Kasumi-1 (cell line): ENCODE measurements at places on chromosomes 3 and 15.

DNA sequence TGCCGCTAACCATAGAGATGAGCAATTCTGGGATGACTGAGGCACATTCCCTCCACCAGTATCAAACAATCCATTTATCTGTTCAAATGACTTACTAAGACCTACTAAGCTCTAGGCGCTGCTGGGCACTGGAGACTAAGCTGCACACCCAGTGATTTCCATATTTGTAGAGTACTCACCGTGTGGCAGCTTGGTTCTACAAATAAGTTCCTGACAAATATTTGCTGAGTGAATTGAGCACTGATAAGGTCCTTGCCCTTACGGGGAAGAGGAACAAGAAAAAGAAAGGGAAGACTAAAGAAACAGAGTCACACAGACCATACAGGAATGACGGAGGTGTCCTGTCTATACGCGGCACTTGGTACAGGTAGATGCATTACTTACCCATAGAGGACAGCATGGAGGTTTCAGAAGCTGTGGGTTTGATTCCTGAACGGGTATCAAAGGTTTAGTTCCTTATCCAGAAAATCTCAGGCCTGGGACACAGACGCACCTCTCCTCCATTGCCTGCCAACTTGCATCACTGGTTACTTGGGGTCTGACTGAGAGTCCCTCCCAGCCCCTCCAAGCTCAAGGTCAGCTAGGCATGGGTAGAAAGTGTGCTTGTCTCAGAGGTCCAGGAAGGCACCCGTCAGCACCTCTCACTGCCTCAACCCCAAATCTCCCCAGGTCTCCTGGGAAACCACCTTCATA is 298.6 kb upstream of the LYSMD4 start:
- DNase-seq = no peak

DNA sequence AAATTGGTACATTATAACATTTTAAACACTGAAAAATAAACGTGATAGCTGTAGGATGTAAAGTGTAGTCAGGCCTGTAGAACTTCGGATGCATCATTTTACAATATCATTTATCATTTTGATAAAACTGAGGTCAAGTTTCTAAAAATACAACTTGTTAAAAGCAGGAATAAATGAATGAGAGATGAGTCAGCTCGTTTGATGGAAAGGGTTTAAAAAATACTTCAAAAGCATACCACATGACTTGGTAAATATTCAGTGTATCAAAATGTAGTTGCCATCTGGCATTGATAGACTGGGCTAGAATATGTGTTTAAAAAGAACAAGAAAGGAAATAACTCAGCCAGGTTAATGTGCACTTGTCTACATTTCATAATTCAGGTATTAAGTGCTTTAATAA is 357.0 kb downstream of the TIGIT start:
- DNase-seq = no peak

DNA sequence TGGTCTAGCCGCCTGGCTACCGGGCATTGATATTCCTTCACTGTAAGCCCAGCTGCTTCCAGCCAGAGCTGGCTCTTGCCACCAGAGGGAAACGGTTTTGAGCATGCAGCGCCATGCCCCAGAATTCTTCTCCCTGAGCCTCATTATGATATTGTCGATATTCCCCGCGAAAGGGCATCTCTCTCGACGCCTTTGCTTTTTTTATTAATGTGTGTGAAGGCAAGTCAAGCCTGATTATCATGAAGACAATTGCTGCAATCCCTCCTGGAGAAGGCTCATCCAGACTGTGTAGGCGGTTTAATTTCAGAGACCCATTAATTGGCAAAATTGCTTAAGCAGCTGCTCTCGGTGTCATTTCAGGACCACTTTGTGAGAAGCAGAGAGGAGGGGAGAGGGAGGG is 321.2 kb upstream of the TLE3 start:
- DNase-seq = no peak

GRCh38 chr3:105137911-105138310 is 228.8 kb upstream of the ALCAM start:
- DNase-seq = no peak

GRCh38 chr15:78880242-78880533 is 7.5 kb downstream of the MORF4L1 start:
- no peak for DNase-seq

GRCh38 chr15:49037546-49037940 is 8.7 kb downstream of the SECISBP2L start:
- no peak for DNase-seq

- no peak for DNase-seq
These were observed 96.7 kb upstream of the PTPRG start for GRCh38 chr3:61464518-61465140.

- no peak for DNase-seq
These were observed 5.7 kb downstream of the DNAH12 start for GRCh38 chr3:57538465-57538864.

GRCh38 chr3:14123308-14124222 is 1.1 kb downstream of the CHCHD4 start:
- DNase-seq = no peak

- DNase-seq = peak; percentile 20
These were observed 756 bp upstream of the CAMK2N2 start for GRCh38 chr3:184261854-184262763.

- DNase-seq = no peak
These were observed 109.3 kb upstream of the SCN10A start for GRCh38 chr3:38925351-38925750.

GRCh38 chr3:110318108-110318507 is 753.5 kb upstream of the NECTIN3 start:
- DNase-seq = no peak

DNA sequence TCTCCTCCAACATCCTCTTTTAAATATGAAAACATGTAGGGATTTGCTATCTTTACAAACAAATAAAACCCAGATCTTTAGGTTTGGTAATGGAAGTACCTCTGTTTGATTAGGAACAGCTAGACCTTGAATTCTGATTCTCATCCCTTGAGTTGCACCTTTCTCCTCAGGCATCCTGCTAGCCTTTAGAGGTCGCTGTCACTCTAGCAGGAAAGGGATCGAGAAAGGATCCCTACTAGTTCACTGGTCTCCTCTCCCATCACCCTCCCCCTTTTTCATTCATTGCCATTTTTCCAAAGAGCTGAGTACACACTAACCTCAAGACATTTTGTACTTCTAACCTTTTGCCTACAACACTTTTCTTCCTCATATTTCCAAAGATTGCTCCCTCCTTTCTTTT is 569.8 kb downstream of the RBMS3 start:
- DNase-seq = no peak

DNA sequence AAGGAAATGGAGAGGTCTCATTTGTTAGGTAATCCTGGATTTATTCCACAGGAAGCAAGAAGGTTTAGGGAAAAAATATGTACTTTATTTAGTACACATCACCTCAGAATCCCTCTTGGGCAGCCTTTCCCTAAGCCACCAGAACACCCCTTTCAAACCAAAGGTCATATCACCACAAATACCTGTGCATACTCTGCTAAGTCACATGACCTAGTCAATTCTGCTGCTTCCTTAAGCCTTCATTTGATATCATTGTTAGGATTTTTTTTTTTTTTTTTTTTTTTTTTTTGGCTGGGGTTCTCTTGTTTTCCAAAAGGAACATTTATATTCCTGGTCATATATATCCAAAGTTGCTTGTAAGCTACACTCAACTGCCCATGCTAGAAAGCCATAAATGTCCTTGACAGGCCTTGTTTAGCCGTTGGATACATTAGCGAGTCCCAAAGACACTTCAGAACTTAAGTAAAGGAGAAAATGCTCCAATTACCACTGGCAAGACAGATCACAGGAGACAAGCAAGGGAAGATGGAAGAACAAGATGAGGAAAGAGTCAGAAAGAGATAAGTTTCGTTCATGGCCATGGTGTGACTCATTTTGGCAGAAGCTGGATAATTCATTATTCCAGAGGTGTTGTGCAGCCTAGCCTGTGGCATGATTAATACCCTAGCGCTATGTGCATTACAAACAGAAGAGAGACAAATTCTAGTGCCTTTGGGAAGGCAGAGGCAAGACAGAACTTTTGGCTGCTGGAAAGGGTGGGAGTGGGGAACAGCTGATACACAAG is 155.6 kb upstream of the SLC2A2 start:
- no peak for DNase-seq

- DNase-seq = no peak
These were observed 34.4 kb upstream of the SLCO2A1 start for GRCh38 chr3:134064081-134064480.

DNA sequence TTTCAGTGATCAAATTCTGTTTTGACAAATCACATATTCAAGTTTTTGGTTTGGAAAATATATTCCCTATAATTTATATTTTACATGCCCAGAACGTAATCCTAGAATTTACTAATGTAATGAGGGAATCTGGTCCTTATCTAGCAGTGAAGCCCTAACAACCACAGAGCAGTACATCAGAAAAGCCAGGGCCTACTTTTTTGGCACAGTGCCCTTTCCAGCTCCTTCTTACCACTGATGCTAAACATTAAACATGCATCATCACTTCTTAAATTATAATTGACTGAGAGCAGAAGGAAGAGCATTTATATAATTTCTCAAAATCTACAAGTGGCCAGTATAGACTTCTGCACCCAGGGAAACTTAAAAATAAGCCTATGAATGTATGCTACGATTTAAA is 66.7 kb downstream of the FBXL22 start:
- no peak for DNase-seq

GRCh38 chr3:45940004-45940780 is 3.1 kb upstream of the CXCR6 start:
- no peak for DNase-seq

GRCh38 chr3:179837374-179837773 is 184.5 kb downstream of the USP13 start:
- DNase-seq = no peak

GRCh38 chr3:37546876-37547275 is 314.8 kb upstream of the CTDSPL start:
- DNase-seq = peak; percentile 70

DNA sequence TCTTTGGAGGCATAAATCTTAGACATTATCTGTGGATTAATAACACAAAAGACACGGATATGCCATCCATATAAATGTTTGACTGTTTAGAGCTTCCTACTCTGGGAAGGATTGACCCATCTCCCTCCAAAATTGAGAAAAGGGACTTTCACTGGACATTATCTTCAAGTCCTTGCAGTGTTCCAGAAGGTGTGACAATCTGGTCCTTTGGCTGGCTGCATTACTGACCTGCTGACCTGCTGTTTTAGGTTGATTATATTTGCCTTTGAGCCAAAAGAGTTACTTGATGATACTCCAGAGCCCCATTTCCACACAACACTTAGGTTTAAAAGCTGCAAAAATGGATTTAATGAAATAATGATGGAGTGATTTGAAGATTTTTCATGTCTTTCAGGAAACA is 504.6 kb downstream of the LPP start:
- no peak for DNase-seq

- DNase-seq = no peak
These were observed 53.7 kb downstream of the GALK2 start for GRCh38 chr15:49223536-49224274.

GRCh38 chr3:29227307-29227706 is 53.6 kb upstream of the RBMS3 start:
- DNase-seq = no peak

GRCh38 chr15:29054171-29055045 is 168.6 kb downstream of the APBA2 start:
- no peak for DNase-seq

DNA sequence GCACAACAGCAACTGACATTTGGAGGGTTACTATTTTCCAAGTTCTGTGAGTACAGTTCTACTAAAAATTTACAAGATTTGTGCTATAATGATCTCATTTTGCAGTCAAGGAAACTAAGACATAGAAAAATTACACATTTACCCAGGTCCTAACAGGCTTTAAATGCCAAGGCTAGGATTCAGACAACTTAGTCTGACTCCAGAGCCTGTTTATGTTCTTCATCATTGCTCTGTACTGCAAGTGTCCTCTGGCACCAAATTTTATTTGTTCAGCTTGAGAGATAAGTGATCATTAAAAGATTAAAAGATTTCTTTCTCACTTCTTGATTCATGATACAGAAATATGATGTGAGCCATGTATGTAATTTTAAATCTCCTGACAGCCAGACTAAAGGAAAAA is 290.8 kb downstream of the UBE2E2 start:
- no peak for DNase-seq

DNA sequence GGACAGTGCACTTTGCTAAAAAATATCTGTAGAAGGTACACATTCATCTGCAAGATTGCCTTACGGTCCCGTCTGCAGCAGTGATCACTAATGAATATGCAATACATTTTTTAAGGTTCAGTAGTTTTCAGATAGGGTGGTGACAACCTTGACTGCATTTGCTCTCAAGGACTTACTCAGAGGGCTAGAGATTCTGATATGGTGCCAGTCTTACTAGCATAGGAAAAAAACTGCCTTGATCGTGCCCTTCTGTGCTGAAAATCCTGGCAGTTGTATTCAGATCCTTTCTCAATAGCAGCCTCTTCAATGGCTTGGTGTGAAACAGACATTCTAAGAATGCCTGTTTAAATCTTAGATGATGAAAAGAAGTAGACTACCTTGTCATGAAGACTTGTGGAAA is 411.9 kb upstream of the CCDC54 start:
- DNase-seq = no peak

DNA sequence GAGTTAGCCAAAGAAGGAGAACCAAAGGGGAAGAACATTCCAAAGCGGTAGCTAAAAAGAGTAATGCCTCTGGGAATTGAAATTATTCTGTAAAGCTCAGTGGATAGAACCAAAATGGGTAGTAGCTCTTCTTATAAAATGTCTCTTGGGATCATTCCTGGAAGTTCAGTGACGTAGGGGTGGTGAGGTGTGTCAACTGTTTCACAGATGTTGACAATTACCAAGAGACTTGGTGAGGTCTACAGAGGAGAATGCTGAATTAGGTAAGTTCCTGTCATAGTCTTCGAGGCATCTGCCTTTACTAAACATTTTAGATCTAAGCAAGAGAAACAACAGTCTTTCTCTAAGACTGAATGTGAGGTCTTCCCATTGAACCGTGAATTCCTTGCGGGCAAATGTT is 67.8 kb downstream of the TPRG1 start:
- no peak for DNase-seq

GRCh38 chr3:52845157-52845556 is 10.3 kb upstream of the MUSTN1 start:
- no peak for DNase-seq

DNA sequence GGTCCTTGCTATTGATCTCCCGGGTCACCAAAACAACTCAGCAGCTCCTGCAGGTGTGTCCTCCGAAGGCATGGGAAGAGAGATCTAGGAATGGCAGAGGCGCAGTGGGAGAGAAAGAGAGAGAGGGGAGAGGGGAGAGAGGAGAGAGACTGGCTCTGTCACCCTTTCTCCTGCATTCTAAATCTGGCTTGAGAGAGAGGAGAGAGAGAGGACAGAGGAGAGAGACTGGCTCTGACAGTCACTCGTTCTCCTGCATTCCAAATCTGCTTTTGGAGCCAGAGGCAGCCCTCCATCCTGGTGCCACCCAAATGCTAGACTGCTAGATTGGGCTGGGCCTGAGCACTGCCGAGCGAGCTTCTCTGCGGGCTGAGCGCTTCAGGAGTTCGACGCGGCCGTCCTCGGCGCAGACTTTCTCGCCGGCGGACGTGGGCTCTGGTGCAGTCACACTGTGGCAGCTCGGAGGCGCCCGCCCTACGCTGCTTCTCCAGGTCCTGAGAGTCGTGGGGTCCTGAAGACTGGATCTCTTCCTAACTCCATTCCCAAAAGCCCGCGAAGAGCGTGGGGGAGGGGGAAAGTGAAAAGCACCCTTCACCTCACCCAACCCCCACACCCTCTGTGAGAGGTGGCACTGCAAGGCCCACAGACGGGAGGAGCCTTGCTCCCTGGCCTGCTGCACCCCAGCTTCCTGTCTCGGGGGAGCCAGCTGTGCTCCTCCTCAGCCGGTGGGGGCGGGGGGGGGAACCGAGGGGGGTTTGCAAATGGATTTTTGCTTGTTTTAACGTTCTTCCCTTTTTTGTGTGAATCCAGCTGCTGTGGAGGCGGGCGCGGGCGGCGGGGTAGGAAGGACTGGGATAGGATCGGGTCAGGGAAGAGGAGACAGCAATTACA is 222.3 kb downstream of the MEIS2 start:
- peak; percentile 10 for DNase-seq
